ENCODE measurements at places on chromosomes 11 and 22.

- DNase-seq: peak; percentile 33
Observed at GRCh38 chr11:47394322-47395222, 13.8 kb upstream of the SLC39A13 start.

- no peak for DNase-seq
Observed at GRCh38 chr22:29998627-29999384, 81.5 kb upstream of the HORMAD2 start.

DNA sequence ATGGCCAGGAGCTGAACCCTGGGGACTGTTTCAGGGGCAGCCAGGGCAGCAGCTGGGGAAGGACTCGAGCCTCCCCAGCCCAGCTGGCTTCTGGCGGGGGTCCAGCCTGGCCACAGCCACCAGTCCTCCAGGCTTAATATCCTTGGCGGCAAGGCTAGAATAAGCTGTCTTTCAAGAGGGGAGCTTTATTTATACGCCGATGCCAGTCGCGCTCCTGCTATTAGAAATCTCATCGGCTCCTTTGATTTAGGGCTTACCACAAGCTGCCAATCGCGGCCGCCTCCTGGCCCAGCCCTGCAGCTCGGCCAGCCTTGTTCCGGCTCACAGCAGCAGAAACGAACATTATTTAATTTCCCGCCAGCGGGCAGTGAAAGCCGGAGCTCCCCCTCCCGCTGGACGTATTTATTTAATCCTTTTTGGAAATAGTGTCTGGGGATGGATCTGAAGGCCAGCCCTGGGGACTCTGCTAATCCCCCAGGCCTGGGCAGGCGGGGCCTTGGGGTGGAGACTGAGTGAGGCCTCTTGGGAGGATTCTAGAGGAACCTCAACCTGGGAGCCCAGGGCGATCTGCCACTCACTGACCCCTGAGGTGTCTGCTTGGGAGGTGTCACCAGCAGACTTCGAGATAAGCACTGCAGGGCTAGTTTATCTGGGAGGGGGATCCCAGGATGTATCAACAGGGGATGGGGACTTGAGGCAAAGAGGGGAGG is 363.1 kb downstream of the MN1 start:
- DNase-seq: no peak

DNA sequence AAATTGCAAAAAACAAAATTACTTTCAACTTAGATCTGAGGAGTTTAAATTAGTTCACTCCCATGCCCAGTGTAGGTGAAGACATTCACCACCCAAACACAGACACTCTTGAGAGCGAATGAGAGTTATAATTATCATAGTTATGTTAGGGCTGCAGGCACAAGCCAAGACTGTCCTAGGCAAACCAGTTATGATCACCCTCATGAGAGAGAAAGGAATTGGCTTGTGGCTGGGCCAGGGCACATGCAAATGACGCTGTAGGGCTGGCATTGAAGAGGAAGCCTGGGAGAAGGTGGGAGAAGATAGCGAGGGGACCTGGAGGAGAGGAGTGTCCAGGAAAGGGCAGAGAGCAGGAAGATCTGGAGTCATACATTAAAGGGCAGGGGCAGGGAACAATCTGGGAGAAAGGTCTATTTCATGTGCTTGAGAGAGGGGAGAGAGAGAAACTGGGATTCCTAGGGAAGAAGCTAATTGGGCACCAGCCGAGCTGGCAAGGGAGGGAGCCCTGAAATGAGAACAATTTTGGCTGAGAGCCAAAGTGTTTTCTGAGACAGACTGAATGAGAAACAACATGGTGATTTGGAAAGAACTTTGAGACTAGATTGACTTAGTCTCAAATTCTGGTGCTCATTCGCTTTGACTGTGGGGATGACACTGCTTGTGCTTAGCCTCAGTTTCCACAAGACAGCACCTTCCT is 279.9 kb downstream of the KIRREL3 start:
- no peak for DNase-seq

DNA sequence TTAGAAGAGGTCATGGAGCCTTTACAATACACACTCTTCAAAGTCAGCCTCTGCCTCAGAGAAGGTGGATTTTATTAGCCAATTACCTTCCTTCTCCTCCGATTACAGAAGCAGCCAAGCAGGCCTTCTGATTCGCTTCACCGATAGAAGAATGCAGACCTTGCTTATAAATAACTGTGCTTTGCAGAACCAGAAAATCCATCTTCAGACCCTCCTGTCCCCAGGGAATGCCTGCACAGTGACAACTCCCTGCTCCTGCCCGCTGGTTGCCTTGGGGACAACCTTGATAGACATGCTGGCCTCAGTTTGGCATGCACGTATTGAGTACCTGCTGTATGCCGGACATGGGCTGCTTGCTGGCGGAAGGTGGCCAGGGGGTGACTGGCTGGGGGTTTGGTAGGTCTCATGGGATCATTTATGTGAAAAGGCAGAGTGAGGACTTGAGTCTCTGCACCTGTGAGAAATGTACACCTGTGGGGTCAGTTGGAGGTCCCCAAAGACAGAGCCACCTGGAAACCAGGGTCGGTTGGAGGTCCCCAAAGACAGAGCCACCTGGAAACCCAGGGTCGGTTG is 1238.7 kb downstream of the BRD1 start:
- DNase-seq: no peak

GRCh38 chr11:125081098-125081798 is 18.1 kb downstream of the SLC37A2 start:
- no peak for DNase-seq

DNA sequence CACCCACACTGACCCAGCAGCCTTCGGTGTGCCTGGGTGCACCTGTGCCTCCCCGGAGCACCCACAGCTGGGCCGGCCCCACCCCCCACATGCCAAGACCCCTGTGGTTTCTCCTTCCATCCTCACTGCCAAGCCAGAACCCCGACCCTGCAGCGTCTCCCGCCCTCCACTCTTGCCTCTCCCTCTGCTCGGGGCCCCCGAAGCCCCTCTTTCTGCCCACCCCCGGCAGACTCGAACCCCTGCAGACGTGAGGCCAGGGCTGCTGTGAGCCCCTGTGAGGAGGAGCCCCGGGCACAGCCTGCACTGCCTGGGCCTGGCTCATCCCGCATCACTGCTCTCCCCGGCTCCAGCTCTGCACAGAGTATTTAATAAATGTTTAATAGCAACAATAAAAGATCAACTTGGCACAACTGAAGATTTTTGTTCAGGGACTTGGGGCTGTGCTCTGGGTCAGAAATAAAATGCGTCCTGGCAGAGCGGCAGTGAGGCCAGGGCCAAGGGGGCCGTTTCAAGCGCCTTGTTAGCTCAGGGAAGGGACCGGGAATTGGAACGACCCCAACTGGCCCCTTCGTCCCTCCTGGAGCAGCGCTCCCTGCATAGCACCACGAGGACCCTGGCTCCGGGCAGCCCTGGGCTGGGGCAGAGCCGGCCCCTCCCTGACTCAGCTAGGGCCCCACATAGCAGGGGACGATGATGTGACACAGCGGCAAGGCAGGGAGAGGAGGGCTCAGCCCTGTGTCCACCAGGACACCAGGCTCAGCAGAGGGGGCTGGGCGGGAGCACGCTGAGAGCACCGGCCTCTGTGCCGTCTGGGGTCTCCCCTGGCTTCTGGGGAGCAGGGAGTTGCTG is 520.8 kb downstream of the BRD1 start:
- DNase-seq: no peak

GRCh38 chr22:42863349-42863961 is 6.4 kb upstream of the ARFGAP3 start:
- DNase-seq: peak; percentile 14

DNA sequence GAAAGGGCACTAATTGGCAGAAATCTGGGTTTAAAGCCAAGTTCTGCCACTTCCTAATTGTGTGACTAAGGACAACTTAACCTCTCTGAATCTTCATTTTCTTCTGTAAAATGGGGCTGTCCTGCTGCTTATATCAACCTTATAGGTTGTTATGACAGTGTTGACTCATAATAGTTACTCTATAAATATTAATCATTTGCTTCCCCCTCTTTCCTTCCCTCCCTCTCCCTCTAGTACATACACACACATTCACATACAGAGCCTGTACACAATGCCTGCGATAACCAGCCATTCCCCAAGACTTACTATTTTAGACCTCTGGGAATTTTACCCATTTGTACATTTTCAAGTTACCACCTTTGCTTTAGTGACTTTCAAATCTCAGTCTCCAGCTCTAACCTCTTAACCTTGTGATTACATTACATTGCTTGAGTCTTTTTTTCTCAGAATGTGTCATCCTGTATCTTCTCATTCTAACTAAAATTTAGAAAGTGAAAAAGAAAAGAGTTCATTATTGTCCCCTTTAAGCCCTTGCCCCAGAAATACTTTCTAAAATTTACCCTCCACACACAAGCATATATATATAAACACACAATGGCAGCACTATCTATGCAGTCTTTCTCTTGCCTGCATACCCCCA is 31.9 kb downstream of the GDPD4 start:
- DNase-seq: no peak

- DNase-seq: no peak
Observed at GRCh38 chr11:126942146-126942545, 58.4 kb downstream of the KIRREL3 start.

- no peak for DNase-seq
Observed at GRCh38 chr11:68036141-68036716, 2.6 kb upstream of the TCIRG1 start.

DNA sequence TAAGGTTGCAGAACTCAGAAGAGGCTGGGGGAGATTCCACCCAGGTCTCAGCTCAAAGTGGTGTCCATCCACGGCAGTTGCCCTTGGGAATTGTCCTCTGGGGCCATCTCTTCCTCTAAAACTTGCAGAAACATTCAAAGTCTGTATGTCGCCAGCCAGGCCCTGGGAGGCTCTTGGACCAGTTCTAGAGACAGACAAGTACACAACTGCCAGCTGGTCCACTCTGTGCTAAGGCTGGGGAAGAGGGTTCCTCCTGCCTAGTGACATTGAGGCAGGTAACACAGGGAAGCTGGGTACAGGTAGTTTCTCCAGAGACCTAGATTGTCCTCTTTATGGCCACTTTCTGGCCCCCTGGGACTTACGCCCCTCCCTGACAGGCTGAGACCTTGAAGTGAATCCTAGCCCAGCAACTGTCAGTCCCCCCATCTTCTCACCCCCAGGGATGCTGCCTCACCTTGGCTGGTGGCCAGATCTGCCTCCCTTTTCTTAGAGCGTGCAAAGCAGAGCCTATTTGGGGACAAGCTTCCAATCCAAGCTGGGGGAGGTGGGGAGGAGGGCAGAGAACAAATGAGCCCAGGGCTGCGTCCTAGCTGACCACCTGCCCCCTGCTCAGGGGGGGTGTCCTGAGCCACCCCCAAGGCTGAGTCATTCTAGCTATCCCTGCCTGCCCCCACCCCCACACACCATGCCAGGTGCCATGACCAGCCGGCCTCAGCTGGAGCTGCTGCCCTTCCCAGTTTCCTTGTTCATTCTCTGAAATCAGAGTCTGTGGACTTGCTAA is 8.4 kb downstream of the FAM83F start:
- no peak for DNase-seq

All from activated gamma-delta T cell treated with anti-CD3 and anti-CD28 coated beads, Interleukin-2, amount 50 U/mL, for 16 hours (primary cell).